Mesothelial cell of epicardium (in vitro differentiated cells): ENCODE measurements at places on chromosomes 13 and 19. TPM values are rescaled to one million over a fixed set of nuclear protein-coding genes. Genes with fewer than 3 reads are reported as not detected.
A peak's percentile ranks its signal among the peaks of the same experiment; 100 is the strongest.

ZNF613 gene
- total RNA-seq = 5.7 to 9.2 TPM (median 8.3 TPM) in 3 replicates

- H3K4me3 ChIP-seq = no peak overlapping the region
- no peak for DNase-seq
- no peak overlapping the region for H3K27ac ChIP-seq
- H3K27me3 ChIP-seq = peaks cover 72% of the 10 kb centered on the region
These were observed 3.5 kb downstream of the KLF2 start for GRCh38 chr19:16327911-16328823.

DNA sequence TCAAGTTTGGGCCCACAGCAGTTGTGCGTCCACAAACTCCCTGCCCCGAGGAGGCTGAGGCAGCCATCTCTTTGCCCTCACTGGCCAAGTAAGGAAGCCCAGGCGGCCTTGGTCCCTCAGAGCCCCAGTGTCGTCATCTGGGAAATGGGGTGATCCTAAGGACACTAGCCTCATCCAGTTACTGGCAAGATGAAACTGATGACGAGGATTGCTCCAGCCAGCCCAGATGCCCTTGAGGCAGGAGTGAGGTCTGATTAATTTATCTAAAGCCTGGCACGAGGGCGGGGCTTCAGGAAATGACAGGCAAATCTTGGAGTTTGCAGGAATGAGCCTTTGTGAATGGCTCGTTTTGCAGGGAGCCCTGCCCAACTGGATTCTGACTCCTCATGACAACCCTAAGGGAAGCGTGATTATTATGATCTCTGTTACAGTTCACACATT lies 5.6 kb downstream of the LIPE start:
- no peaks in the 10 kb centered on the region for H3K36me3 ChIP-seq
- no peak overlapping the region for H3K4me3 ChIP-seq
- H3K4me1 ChIP-seq = peaks cover 25% of the 10 kb centered on the region
- no peak for DNase-seq

DNA sequence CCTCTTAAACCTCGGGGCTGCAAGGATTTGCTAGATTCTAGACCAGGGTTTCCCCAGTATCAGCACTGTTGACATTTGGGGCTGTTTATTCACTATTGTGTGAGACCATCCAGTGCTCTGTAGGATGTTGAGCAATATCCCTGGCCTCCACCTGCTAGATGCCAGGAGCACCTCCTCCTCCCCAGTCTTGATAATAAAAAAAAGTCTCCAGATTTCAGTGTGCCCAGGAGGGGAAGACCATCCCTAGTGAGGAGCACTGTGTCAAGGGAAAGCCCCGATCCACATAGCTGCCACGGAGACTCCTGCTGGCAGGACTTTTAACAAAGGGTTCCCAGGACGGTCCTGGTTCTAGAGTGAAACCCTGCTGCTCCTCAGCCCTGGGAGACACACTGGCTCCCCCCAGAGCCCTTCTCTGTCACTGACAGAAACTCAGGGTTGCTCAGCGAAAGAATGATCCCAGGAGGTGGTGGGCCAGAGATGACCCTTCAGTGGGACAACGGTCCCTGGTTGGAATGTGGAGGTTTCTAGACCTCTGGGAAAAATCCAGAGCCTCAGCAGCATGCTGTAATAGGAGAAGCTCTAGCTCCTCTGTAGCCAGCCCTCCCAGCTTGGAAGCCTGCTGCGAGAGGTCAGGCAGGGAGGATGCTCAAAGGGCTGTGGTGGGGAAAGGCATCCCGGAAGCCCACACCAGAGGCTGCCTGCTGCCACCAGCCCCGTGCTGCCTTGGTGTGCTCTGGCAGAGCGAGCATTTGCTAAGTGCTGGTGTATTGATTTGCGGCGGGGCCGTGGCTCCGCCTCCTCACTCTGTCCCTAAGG lies 20.3 kb downstream of the LYL1 start:
- no peak overlapping the region for H3K4me3 ChIP-seq
- peaks cover 39% of the 10 kb centered on the region for H3K27me3 ChIP-seq
- H3K27ac ChIP-seq = peak overlapping the region; percentile 47
- peaks cover 36% of the 10 kb centered on the region for H3K4me1 ChIP-seq
- DNase-seq = no peak
- peaks cover 11% of the 10 kb centered on the region for H3K36me3 ChIP-seq

DNA sequence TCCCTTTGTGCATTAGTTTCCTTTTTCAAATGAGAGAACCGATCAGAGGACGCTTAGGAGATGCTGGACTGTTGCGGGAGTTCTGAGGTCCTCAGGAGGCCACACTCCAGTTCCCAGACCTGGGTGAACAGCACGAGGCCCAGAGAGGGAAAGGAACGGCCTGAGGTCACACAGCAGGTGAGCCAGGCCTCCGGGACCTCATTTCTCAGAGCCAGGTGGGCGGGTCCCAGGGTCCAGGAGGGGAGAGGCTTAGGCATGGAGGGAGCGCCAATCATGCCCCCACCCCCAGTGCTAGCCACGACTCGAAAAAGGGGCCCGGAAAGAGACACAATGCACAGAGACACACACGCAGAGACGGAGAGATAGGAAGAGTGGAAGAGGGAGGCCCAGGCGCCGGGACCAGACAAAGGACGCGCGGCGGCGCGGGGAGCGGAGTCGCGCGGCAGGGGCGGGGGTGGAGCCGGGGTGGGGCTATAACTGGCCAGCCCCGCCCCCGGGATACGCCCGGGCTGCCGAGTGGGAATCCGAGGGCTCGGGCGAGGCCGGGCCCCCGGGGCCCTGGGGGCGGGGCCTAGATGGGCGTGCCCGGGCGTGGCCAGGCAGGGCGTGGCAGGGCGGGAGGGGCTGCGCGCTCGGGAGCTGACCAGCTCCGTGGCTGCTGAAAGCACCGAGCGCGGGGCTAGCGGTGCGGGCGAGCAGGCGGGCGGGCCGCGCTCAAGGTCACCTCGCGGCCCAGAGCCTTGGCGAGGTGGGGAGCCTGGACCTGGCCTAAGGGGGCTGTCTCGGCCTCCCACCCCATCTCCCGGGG lies 1.6 kb downstream of the ELAVL3 start:
- H3K27ac ChIP-seq = no peak overlapping the region
- peaks cover 68% of the 10 kb centered on the region for H3K27me3 ChIP-seq
- H3K4me1 ChIP-seq = peaks cover 10% of the 10 kb centered on the region
- no peak for DNase-seq
- H3K36me3 ChIP-seq = peaks cover 3% of the 10 kb centered on the region

- H3K36me3 ChIP-seq = peaks cover 8% of the 10 kb centered on the region
- DNase-seq = no peak
- no peaks in the 10 kb centered on the region for H3K27me3 ChIP-seq
- H3K4me3 ChIP-seq = no peak overlapping the region
- H3K4me1 ChIP-seq = no peaks in the 10 kb centered on the region
These were observed 73.6 kb downstream of the COG3 start for GRCh38 chr13:45538382-45538781.

- H3K36me3 ChIP-seq = peaks cover 5% of the 10 kb centered on the region
- peaks cover 36% of the 10 kb centered on the region for H3K4me1 ChIP-seq
- no peak overlapping the region for H3K4me3 ChIP-seq
- DNase-seq = no peak
These were observed 102.0 kb downstream of the DCLK1 start for GRCh38 chr13:36029166-36029565.

CYP4F2 gene
- total RNA-seq = not detected in 3 replicates

FBN3 gene
- 115 to 124 TPM (median 120 TPM) in 3 replicates for total RNA-seq

DNA sequence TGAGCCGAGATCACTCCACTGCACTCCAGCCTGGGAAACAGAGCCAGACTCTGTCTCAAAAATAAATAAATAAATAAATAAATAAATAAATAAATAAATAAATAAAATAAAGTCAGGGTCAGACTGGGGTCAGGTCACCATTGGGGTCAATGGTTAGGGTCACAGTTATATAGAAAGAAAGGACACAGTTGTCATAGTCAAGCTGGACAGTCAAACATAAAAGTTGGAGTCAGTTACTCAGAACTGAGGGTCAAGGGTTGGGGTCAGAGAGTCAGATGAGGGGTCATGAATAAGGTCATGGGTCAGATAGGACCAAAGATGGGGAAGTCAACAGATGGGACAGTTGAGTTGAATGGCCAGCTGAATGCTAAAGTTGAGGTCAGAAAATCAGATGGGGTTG lies 16.7 kb upstream of the EPOR start:
- no peaks in the 10 kb centered on the region for H3K27me3 ChIP-seq
- peaks cover 14% of the 10 kb centered on the region for H3K36me3 ChIP-seq
- no peak for DNase-seq
- no peak overlapping the region for H3K4me3 ChIP-seq

- no peak overlapping the region for H3K4me3 ChIP-seq
- H3K4me1 ChIP-seq = no peaks in the 10 kb centered on the region
- H3K36me3 ChIP-seq = no peaks in the 10 kb centered on the region
- no peak for DNase-seq
- no peak overlapping the region for H3K27ac ChIP-seq
- H3K27me3 ChIP-seq = peaks cover 2% of the 10 kb centered on the region
These were observed 104.9 kb downstream of the CACNA1A start for GRCh38 chr19:13401388-13401787.

TEX101 gene
- total RNA-seq = not detected in 3 replicates

ADAMTSL5 gene
- total RNA-seq = 4.0 to 4.6 TPM (median 4.3 TPM) in 3 replicates

DNA sequence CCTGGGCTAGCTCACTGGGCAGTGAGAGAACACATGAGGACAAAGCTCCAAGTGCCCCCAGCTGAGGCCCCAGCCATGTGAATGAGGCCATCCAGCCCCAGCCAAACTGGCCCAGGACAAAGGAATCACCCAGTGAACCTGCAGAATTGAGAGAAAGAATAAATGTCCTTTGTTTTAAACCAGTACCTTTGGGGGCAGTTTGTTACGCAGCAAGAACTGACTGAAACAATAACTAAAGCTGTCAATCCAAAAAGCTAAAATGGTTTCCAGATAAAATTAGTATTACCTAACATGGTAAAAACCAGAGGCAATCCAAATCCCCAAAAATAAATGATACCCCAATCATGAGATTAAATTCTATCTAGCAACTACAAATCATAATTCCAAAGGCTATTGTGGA lies 69.6 kb downstream of the ZNF557 start:
- H3K27me3 ChIP-seq = no peaks in the 10 kb centered on the region
- no peak overlapping the region for H3K4me3 ChIP-seq
- H3K27ac ChIP-seq = no peak overlapping the region
- DNase-seq = no peak

GRCh38 chr13:25684491-25684890 lies 312.7 kb downstream of the ATP8A2 start:
- DNase-seq = no peak
- peaks cover 12% of the 10 kb centered on the region for H3K36me3 ChIP-seq
- no peak overlapping the region for H3K27ac ChIP-seq
- no peak overlapping the region for H3K4me3 ChIP-seq
- H3K4me1 ChIP-seq = peaks cover 19% of the 10 kb centered on the region

WDR88 gene
- not detected in 3 replicates for total RNA-seq

KCTD12 gene
- total RNA-seq = 121 to 142 TPM (median 142 TPM) in 3 replicates

DNA sequence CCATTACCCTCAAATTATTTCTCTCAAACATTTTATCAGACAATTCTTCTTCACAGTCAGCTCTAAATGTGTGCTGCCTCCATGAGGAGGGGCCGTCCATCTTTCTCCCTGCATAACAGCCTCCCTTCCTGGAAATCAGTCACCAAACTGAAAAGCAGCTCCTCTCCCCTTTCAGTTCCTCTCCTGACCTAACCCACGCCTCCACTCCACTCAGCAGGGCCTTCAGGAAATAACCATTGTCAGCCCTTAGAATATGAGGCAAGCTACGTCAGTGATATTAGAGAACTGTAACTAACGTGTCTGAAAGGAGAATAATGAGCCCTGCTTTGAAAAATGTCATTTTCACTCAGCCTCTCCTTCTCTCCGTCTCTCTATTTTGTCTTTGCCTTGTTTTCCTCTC lies 116.2 kb downstream of the OLFM4 start:
- H3K4me1 ChIP-seq = peaks cover 5% of the 10 kb centered on the region
- DNase-seq = no peak
- no peaks in the 10 kb centered on the region for H3K36me3 ChIP-seq
- H3K27me3 ChIP-seq = peaks cover 13% of the 10 kb centered on the region

GRCh38 chr19:5062799-5063198 lies 93.9 kb downstream of the KDM4B start:
- no peaks in the 10 kb centered on the region for H3K27me3 ChIP-seq
- H3K4me3 ChIP-seq = no peak overlapping the region
- H3K4me1 ChIP-seq = peaks cover 13% of the 10 kb centered on the region
- no peak for DNase-seq

DNA sequence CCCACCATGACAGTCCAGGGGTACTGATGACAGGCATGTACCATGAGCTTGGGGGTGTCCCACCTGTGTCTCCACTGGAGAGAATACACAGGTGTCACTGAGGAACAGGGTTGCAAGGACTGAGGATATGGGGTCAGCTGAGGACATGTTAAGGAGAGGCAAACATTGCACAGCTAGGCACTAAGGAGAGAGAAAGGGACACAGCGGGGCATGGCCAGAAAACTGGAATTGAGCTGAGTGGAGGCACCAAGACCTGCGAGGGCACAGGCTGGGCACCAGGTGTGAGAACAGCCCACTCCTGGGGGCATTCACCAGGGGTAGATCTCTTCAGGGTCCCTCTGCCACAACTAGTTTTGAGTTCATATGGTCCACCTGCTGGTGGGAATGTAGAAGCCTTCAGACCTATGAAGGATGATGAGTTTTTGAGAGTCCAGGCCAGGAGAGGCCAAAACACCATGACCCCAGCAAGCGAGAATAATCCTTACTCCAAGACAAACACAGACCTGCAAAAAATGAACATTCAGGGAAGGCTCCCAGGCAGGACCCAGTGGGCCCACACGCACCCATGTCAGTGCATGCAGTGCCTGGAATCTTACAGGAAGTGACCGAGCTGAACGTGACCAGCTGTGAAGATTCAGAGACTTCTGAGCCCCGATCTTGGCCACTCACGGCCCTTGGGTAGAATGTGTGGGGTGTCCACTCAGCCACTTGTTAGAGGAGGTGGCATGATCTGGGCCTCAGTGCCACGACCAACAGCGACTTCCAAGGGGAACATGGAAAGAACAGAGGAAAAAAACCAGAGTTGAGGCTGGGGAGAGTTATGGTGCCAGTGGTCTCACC lies 1.4 kb upstream of the ZNF584 start:
- peak overlapping the region; percentile 94 for H3K27ac ChIP-seq
- peak overlapping the region; percentile 83 for H3K4me3 ChIP-seq
- H3K36me3 ChIP-seq = peaks cover 4% of the 10 kb centered on the region
- no peaks in the 10 kb centered on the region for H3K27me3 ChIP-seq
- peaks cover 23% of the 10 kb centered on the region for H3K4me1 ChIP-seq

DNA sequence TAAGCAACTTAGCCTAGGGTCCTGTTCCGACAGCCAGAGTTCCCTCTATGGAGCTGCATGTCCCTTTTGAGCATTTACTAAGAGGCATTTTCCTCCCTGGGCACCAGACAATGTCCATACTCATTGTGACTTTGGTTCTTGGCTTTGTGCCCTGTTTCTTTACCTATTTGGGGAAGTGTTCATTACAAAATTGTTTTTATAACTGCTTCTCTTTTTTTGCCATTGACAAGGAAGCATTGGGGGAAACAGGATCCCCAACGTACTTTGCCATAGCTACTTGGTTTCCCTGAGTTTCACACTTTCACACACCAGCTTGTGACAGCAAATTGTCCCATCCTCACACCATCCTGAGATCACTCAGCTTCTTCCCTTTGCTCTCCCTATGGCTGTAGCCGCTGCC lies 81.1 kb upstream of the SIAH3 start:
- H3K4me3 ChIP-seq = no peak overlapping the region
- H3K27me3 ChIP-seq = peaks cover 69% of the 10 kb centered on the region
- H3K36me3 ChIP-seq = no peaks in the 10 kb centered on the region
- H3K27ac ChIP-seq = no peak overlapping the region

HIPK4 gene
- total RNA-seq = 0.20 to 0.32 TPM (median 0.31 TPM) in 3 replicates
